ENCODE measurements at places on chromosomes 13 and 19.

DNA sequence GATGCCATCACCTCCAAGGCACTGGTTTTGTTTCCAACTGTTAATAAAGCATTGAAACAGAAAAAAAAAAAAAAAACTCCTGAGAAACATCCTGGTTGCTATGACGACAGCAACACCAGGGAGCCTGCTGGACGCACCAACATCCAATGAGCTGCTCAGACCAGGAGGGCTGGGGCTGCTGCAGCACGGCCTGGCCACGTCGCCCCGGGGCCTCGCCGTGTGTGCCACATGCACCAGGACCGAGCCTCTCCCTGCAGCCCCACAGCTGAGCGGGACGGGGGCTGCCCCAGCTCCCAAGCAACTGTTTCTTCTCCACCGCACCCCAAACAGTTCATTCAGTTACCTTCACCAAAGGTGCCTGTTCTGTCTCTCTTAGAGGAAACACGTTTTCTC lies 54.5 kb downstream of the RASA3 start:
- DNase-seq, result no peak

DNA sequence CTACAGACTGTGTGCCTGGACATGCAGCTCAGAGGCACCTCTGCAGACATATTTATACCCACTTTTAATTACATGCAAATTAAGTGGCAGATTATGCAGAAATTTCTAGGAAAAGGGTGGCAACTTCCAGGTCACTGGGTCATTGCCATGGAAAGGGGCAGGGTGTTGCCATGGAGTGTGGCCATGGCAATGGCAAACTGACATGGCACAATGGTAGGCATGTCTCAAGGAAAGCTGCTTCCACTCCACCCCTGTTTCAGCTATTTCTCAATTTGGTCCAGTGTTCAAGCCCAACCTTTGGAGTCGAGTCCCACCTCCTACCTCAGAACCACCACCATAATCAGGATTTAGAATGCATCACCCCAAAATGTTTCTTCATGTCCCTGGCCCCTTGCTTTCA lies 170.7 kb upstream of the TSHZ3 start:
- DNase-seq, result no peak

DNA sequence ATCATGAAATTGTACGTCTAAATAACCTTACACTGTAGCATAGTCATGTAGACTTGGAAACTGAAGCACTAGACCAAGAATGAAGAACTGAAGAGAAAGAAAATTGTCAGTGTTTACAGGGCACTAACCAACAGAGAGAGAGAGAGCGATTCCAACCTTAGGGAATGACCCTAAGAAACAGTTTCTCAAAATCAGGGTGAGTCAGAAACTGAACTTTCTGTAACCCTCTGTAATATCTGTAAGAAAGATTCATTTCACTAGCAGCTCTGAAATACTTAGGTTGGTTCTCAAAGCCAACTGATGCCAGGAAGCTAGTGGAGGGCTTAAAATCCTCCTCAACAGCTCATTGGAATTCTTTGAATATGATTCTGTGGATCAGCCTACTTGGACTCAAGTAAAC lies 936.9 kb downstream of the EFNB2 start:
- no peak for DNase-seq

- DNase-seq, result no peak
Observed at GRCh38 chr13:46565808-46566750, 13.1 kb downstream of the LRCH1 start.

DNA sequence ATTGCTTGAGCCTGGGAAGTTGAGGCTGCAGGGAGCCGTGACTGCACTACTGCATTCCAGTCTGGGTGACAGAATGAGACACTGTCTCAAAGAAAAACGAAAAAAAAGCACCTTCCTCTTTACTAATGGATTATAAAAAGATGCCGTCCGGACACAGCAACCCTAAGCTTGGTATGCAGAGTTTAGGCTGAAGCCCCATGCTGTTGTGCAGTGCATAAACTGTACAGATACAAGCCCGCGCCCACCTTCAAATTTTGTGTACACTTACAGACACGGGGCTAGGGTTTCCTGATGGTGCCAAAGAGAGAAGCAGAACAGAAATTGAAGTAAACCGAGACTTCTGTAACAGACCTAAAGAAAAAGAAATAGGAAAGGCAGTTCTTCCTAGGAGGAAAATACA lies 9.0 kb downstream of the LPAR6 start:
- DNase-seq, result no peak

GRCh38 chr19:38952395-38953165 lies 21.8 kb downstream of the MRPS12 start:
- no peak for DNase-seq

DNA sequence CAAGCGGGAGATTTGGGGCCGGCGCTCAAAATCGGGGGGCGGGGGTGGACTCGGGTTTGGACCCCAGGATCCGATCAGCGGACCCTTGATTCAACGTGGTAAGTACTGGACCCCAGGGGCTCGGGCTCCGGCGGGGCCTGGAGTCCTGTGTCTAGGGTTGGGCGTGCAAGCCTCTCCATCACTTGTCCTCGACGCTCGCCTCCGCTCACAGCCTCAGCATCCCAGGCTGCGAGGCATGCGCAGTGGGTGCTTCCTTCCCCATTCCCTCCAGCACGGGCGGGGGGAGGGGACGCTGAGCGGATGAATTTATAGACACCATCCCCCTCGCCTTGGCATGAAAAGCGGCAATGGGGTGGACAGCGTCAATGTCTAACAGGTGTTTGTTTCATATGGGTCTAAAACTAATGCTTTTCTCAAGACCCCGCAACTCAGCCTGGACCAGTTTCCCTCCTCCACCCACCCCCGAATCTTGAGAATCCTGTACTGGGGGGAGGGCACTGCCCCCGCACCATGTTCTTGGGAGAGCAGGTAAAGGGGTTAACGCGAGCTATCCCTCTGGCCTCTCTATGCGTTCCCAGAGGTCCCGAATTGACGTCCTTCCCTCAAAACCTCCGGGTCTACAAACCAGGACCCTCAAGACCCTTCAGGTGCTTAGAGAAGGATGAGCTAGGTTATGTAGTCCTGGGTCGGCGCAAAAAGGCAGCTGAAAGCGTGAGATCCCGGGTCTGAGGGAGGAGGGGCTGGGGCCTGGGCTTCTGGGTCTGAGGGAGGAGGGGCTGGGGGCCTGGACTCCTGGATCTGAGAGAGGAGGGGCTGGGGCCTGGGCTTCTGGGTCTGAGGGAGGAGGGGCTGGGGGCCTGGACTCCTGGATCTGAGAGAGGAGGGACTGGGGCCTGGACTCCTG lies 579 bp downstream of the CPT1C start:
- no peak for DNase-seq

DNA sequence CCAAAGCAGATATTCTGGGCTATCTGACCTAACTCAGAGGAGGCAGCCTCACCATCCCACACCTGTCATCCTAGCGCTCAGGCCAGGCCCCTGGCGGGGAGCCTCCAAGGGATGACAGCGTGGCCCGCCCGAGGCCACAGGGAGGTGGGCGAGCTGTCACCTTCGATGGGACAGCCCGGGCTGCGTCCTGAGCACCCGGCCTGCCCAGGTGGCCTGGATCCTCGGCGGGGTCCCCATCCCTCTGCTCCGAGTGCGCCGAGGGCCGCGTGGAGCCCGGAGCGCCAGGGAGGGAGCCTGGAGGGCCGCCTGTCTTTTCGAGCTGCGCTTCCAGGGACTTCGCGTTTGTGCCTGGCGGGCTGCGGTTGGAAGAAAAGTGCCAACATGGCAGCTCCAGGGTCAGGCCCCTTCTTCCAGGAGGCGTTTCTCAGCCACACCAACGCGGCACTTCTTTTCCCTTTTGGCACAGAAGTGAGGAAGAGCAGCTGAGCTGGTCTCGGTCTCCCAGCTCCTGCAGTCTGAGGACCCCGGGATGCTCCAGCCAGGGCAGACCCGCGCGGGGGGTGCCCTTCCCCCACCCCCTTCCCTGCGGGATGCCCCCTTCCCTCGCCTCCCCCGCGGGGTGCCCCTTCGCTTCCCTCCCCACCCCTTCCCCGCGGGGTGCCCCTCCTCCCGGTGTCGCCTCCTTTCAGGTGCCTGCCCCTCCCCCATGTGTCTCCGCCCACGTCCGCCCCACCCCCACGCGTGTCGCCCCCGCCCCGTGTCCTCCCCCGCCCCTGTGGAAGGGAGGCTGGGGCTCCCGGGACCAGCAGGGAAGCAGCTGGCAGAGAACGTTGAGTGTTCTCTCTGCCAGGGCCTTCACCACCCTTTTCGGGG lies 42.3 kb downstream of the GJA3 start:
- DNase-seq, result no peak

DNA sequence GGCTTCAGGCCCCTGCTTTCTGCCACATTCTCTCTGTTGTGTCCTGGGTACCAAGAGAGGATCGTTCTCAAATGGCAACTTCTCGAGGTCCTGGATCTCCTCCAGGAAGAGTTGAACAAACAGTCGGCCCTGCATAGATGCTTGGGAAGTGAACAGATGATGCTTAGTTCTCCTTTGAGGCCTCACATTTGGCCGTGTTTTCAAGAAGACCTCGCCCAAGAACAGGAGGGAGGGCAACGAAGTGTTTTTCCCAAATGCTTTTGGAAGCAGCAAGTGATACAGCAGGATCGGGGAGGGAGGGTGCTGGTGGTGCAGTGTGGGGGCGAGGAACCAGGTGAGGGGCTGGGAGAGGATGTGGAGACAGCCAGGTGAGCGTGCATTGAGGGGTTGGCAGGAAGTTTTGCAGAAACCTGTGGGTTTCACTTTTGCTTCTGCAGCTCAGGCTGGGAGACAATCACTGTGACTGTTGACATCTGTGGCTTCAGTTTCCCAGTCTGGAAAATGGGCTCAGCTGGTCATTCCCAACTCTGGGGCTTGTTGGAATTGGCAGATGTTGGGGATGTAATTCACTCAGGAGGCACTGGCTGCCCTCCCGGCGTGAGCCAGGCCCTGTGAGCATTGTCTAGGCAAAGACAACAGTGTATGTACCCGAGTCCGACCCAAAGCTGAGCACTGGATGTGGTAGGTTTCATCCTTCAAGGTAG lies 21.6 kb downstream of the MAST3 start:
- no peak for DNase-seq

GRCh38 chr13:66021846-66022245 lies 1208.3 kb downstream of the PCDH9 start:
- DNase-seq, result no peak

DNA sequence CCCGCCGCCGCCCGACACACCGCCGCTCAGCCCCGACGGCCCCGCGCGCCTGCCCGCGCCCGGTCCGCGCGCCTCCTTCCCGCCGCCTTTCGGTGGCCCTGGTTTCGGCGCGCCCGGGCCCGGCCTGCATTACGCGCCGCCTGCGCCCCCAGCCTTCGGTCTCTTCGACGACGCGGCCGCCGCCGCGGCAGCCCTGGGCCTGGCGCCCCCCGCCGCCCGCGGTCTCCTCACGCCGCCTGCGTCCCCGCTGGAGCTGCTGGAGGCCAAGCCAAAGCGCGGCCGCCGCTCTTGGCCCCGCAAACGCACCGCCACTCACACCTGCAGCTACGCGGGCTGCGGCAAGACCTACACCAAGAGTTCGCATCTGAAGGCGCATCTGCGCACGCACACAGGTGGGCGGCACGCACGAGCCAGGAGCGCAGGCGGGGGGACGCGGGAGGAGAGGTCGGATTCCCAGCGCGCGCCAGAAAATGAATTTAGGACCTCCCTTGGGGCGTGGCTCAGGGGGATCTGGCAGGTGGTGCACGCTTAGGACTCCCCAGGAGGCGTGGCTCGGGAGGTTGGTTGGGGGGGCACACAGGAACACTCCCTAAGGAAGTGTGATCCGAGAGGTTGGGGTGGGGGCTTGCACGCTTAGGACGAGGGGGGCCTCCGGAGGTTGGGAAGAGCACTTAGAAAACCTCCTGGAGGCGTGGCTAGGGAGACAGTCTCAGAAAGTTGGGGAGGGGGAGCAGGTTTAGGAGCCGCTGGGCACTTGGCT lies 1.2 kb downstream of the KLF2 start:
- DNase-seq, result no peak

DNA sequence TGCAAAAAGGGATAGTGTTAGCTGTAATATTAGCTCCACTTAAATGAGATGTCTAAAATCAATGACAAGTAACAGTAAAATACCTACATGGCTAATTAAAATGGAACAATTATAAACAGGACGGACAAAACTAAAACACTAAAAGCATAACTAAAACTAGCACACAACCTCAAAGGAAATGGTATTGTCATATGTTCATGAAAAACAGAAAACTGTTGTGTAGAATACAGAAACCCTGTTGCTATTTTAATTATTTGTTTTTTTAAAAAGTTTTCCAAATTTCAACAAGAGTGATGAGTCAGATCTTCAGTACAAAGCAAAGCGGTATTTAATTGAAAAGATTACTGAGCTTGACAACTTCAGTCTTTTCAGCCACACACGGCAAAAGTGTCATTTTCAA lies 4.2 kb downstream of the RCBTB2 start:
- DNase-seq, result no peak

- DNase-seq, result no peak
Observed at GRCh38 chr19:39038098-39038497, 5.7 kb upstream of the FBXO27 start.

DNA sequence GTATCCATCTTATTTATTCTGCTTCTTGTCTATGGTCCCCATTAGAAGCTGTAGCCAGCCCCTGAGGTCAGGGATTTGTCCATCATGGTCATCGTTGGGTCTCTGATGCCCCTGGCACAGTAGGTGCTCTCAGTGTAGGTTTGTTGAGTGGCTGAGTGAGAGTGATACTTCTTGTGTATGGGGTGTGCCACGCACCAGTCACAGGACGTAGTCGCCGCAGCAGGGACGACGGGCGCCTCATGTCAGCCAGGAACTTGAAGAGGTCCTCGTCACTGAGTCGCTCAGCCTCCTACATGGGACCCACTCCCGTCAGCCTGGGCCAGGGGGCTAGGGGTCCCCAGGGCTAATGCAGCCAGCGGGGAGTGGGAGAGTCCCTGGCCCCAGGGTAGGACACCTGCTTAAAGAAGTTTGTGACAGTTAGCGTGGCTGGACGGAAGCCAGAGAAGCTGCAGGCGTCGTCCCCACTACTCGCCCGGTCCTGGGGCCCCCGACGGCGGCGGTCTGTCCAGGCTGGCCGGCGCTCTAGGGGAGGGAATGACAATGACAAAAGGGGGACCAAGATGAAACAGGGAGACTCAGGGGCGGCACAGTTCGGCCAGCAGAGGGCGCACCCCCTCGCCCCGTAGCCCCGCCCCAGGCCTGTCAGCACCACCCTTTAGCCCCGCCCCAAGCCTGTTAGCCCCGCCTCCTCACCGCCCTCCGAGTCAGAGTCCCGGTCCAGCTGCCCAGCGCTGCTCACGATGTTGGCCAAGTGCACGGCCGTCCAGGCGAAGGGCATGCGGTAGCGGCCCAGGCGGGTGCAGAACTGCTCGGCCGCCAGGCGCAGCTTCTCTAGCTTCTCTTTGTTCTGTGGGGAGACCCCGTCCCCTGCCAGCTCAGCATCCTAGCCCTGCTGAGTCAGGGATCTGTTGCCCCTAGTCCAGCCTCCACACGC lies 3.7 kb downstream of the ANGPTL8 start:
- peak; percentile 94 for DNase-seq

GRCh38 chr13:37602733-37603381 lies 4.3 kb upstream of the POSTN start:
- DNase-seq, result no peak

- no peak for DNase-seq
Observed at GRCh38 chr13:31781064-31781463, 41.7 kb downstream of the RXFP2 start.

GRCh38 chr19:54803410-54803809 lies at the start of gene KIR2DL4:
KIR2DL4 (plus strand) TSS chr19:54803610; CDS start chr19:54803652, 42 bp downstream.
- no peak for DNase-seq

GRCh38 chr13:113845055-113845454 lies 18.8 kb downstream of the GAS6 start:
- no peak for DNase-seq

GRCh38 chr13:43884222-43884621 lies 4.5 kb downstream of the LACC1 start:
- DNase-seq, result no peak

- DNase-seq, result no peak
Observed at GRCh38 chr13:20727856-20728255, 24.4 kb downstream of the IL17D start.
